ENCODE measurements at places on chromosomes 4 and X.

GRCh38 chr4:140331245-140331644, 42.2 kb upstream of the SCOC start:
- no peak for DNase-seq

- no peak for DNase-seq
Measured at GRCh38 chrX:29947225-29947624, 268.1 kb upstream of the MAGEB2 start.

- DNase-seq: no peak
Measured at GRCh38 chr4:309807-310206, 4.5 kb upstream of the ZNF732 start.

DNA sequence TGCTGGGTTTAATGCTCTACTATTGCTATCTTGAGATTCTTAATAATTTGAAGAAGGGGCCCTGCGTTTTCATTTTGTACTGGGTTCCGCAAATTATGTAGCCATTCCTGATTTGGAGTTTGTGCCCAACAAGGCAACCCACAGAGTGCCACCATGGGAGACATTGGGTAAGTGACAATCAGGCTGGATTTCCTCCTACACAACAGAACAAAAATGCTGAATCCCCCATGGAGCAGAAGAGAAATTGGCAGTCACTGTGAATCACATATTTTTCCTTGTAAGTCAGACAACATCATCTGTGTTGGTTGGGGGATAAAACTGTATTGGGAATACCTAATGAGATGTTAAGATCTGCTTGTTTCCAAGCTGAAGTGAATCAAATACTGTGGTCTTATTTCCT, 80.9 kb downstream of the CNGA2 start:
- DNase-seq: no peak

DNA sequence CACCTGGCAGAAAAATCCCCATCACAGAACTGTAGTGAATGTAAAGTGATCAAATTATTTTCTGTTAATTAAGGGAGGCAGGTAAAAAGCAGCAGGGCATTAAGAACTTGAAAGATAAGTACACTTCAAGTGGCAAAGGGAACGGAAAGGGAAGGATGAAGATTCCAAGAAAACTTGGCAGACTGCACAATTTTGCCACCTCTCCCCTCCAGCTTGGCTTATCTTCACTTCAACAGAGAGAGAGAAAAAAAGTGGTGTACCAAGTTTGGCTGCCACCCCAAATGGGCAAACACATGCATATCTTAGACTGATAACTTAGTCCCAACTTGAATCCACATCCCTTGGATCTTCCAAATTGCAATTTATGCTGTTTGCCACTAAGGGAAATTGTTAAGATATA, 598.1 kb upstream of the ACTRT1 start:
- no peak for DNase-seq

GRCh38 chr4:75158451-75158850, 225.5 kb downstream of the PARM1 start:
- no peak for DNase-seq

DNA sequence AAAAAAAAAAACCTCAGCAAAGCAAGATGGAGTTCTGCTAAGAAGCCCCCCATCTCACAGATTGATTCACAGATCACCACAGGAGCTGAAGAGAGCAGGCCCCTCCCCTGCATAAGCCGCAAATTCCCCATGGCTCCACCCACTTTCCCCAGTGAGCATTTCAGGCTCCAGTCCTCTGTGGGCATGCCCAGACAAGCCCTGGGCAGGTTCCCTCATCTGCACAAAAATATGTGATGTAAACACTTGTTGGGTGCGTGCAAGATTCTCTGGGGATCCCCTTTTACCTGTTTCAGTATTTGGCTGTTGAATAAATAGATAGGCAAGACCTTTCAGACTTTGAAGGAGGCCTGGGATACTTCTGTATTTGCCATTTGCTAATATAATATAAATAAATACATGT, 514.3 kb downstream of the PCDH7 start:
- no peak for DNase-seq

- no peak for DNase-seq
Measured at GRCh38 chr4:85865256-85865655, 390.3 kb downstream of the ARHGAP24 start.

GRCh38 chr4:165635951-165636350, 237.1 kb upstream of the TLL1 start:
- no peak for DNase-seq

GRCh38 chrX:11778230-11778629, 20.2 kb downstream of the MSL3 start:
- no peak for DNase-seq

DNA sequence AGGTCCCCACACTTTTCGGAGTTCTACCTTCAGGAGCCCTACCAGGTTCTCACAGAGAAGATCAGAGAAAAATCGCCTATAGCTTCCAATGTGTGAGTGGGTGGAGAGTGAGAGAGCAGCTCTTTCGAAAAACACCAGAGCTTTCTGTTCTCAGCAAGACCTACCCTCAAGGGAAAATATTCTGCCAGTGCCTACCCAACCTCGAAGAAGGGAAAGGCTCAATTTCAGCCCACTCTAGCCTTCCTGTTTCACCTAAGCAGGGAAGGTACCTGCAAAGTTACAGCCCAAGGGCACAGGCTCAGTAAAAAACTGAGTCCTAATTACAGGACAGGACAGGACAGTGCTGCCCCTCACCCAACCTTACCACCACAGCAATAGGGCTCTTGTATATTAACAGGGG, 104.0 kb upstream of the WDR17 start:
- no peak for DNase-seq

GRCh38 chr4:55154290-55154880, 29.0 kb upstream of the KDR start:
- DNase-seq: no peak

DNA sequence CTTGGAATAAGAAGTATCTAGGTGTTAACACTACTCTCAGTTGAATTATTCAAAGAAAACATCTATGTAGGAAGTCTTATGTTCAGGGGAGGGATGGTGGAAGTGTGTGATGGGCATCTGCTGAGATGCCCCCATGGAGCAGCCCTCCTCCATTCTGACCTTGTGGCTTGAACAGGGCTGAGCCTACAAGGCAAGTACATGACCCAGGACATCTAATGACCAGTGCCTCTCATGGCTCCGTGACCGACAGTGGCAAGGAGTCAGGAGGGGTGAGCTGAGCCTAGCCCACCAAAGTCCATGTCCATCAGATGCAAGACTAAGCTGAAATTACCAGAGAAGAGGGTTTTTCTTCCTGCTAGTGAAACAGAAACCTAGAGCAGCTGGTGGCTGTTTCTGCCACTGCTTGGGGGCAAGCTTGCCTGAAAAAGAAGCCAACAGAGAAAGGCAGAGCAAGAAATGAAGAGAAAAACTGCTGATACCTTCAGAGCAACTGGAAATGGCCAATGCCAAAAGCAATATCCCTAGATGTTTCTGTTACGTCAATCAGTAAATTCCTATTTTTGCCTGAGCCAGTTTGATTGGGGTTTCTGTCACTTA, 113.5 kb downstream of the TSPAN5 start:
- DNase-seq: no peak

DNA sequence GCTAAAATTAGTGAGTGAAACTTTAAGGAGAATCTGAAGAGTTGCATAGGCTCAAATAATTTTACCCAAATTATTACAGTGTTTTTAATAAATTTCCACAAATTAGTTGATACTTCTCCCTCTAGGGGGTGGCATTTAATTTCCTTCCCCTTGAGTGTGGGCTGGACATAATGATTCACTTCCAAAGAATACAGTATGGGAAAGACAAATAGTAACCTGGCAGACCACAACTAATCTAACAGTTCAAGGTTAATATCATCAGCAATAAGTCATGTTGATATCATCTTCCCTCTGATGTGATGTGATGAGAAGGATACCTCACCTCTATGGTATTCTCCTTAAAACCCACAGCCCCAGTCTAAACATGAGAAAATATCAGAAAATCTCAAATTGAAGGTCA, 15.5 kb downstream of the PFKFB1 start:
- DNase-seq: no peak

DNA sequence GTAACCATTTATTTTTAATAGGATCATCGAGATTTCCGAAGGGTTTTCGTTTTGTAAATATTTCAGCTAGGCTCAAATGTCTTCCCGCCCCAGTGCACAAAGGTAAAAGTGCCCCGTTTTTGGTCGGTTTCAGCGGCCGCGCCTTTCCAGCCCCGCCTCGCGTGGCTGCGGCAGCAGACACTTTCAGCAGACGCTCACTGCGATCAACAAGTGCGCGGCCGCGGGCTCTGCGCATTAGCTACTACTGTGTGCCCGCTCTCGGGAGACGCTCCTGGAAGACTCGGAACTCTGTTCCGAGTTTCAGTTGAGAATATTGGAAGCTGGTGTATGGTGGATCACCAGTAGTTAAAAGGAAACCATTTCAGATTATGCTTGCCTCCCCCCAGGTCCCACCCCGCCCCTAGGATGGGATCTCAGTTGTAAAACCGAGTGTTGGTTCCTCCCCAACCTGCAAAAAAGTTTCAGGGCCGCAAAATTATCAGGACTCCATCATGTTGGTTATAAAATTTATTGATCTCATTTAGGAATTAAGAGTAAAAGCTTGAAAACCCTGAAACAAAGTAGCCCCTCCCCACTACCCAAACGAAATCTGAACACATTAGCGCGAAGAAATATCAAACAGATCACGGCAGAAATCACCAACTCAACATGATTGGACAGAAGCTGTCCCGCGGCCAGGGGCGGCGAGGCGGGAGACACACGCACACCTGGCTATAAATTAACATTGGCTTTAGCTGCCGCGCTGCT, 2.2 kb downstream of the SOX3 start:
- no peak for DNase-seq

DNA sequence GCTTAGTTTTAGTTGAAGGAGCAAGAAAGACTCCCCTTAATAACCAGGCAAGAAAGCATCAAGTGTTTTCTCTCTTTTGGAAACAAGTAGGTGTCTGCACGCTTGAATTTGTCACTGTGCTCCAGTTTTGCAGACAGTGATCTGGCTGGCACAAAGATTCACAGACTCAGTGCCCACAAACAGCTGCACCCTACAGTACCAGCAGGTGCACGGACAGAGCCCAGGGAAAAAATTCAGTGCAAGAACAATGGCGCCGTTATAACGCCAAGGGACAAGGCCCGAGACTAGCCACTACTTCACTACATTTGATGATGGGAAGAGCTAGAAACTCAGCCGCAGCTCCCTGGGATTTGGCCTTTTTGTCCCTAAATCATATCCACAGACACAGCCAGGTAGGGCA, 56.0 kb downstream of the ZNF827 start:
- DNase-seq: no peak

- no peak for DNase-seq
Measured at GRCh38 chr4:33685939-33686338, 2558.4 kb downstream of the ARAP2 start.
